EH (cell line): ENCODE measurements at places on chromosomes 4 and X.

- DNase-seq = no peak
These were observed 154.9 kb downstream of the ASB9 start for GRCh38 chrX:15114743-15115566.

DNA sequence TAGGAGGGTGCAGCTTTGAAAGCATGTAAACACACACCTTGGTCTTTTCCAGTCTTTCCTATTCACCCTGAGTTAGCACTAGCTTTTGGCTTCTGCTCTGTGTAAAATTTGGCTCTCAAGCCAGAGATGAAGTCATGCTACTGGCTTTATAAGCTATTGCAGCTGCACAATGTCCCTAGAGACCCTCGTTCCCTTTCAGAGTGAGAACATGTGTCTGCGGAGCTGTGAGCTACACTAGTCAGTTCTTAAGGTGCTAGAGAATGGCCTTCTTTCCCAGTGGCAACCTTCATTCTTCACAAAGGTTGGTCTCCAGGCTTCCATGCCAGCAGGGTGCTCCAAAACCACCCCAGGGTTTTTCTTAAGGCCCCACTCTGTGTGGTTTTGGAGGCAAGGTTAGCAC is 199.1 kb downstream of the SPATA18 start:
- DNase-seq = no peak

- no peak for DNase-seq
These were observed 529.7 kb upstream of the BOD1L1 start for GRCh38 chr4:14157262-14157661.

DNA sequence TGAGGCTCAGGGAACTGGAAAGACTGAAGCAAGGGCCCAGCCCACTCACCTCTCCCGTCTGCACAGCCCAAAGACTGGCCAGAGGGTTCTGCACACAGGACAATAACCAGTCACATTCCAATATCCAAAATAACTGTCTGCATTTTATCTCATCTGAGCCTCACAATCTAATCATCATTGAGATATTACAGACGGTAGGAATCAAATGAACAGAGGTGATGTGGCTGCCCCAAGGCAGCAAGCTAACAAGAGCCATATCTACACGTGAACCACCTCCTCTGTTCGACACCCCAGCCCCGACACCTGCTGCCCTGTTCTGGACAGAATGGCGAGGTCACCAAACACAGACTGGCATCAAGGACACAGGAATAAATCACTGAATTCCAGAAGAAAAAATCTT is 60.5 kb downstream of the AFAP1 start:
- no peak for DNase-seq

- DNase-seq = no peak
These were observed 142.7 kb downstream of the DKK2 start for GRCh38 chr4:106893395-106893881.

DNA sequence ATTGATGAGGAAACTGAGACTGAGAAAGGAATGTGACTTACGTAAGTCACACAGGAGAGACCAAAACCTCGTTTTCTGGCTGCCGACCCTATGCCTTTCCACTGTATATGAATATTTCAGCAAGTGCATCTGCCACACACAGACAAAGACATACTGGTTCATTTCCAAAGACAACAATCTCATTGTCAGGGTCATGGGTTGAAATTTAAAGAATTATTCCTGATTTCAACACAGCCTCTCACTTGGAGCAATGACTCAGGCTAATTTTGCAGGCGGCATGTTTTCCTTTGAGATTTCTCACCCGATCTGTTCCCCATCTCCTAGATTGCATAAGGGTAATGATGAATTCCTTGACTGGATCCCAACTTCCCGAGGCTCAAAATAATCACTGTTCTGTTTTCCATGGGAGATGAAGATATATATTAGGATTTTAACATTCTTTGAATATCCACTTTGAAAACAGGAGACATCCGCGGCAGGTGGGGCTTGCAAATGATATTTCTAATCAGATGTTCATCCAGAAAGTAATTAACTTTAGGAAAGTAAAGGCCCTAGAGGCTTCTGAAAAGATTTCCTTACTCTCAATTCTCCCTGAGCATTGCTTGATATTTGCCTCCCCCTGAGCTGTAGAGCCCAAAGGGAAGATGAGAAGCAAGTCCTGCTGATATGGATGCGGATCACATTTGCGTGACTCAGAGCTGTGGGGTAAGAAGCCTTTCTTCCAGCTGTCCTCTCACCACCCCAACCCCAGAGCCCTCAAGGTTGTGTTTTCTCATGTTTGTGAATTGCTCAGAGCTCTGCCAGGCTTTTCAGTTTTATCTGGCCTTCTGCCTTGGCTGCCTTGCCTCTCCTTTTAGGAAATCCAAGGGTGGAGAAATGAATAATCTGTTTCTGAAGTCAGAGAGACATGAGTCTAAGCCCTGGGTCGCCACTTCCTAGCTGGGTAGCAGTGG is 361.1 kb upstream of the BOD1L1 start:
- peak; percentile 98 for DNase-seq

- no peak for DNase-seq
These were observed 150.3 kb downstream of the TMEM164 start for GRCh38 chrX:110153244-110153643.

DNA sequence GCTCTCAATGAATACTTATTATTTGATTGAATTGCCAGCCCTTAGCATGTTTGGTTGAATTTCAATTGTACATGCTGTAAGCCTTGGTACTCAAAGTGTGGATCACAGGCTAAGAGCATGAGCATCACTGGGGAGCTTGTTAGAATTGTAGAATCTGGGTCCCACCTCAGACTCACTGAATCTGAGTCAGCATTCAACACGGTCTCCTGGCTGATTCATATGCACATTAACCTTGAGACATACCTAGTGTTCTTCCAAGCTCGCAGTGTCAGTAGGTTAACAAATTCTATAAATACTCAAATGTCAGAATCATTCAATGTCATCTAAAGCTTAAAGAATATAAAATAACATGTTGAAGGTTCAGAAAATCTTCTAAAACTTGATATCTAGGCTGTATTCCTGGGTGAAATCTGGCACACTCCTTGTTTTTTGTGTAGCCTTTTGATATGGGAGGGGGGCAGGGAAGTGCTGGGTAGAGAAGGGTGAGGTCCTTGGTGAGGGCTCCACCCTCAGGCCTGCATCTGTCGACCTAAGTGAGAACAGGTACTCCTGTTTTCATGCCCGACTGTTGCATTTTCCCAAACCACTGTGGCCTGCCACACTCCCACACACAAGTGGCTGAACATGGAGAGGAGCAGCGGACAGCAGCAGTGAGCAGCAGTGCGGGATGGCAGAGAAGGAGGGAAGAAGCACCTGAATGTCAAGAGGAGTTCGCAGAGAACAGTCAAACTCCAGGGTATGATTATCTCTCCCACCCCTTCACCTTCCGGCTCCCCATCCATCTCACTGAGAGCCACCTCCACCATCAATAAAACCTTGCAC is 529.6 kb upstream of the IGFBP7 start:
- no peak for DNase-seq

DNA sequence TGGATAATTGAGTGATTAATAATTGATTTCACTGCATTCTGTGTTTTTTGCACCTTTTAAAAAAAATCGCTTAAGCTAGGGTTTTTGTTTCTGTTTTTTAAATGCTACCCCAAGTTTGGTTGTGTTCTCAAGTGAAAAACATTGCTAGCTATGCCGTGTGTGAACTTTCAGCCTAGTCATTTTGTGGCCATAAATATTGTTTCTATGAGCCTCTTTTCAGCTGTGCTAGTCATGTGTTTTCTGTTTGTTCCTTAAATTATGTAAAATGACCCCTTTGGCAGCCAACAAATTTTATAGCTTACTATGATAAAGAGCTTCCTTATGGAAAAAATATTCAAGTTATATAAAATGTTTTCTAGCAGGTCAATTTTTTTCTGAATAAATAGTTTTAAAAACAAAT is 59.1 kb downstream of the GALNT7 start:
- no peak for DNase-seq

DNA sequence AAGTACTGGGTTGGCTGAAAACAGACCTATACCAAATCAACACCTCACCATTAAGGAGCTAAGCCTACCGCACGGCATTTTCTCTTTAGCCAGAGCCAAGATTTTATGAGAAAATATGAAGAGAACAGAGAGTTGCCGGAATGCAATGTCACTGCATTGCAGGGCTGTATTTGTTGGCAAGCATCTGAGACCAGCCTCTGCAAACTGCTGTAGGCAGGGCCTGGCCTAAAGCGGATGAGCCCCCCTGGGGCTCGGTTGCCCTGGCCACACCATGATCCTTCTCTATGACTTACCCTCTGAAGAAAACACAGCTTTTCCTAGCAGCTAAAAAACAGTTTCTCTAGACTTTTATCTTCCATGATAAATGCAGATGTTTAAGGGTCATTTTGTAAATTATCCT is 120.5 kb upstream of the SORBS2 start:
- DNase-seq = no peak

DNA sequence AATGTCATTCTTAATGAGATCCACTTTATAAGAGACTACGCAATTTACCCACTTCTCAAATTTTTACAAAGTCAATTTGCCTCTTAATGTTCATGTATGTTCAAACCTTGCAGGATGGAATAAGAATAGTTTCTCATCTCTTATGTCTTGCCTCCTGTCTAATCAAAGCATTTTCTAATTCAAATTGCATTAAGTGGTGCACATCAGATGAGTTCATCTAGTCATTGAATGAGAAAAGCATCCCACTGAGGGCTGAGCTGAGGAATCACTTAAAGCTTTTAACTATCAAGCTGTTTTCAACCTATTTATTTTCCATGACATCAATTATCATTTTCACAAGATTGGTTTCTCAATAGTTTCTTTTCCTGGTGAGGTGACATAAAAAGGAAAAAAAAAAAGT is 1964.0 kb downstream of the PCDH7 start:
- no peak for DNase-seq

GRCh38 chrX:42755815-42756214 is 22.1 kb downstream of the PPP1R2C start:
- DNase-seq = peak; percentile 75

DNA sequence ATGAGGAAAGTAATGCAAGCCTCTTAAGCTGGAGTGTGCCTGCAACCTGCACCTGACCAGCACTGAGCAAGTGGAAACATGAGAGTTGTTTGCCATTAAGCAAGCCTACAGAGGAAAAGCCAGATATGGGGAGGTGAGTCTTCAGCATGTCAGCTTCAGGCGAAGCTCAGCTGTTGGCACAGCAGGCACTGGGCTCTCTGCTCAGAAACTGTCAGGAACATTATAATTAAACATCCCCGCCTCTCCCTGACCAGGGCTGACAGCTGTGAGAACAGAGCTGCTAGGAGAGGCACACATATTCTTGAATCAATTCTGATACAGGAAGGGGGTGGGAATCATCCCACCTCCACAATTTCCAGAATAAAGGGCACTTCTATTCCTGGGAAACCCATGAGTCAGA is 19.0 kb upstream of the DCX start:
- no peak for DNase-seq

GRCh38 chr4:10765386-10765785 is 80.8 kb upstream of the CLNK start:
- DNase-seq = no peak

- DNase-seq = no peak
These were observed 104.6 kb downstream of the PDGFRA start for GRCh38 chr4:54333657-54334056.

- DNase-seq = no peak
These were observed 1499.4 kb upstream of the PCDH7 start for GRCh38 chr4:29220761-29221160.

DNA sequence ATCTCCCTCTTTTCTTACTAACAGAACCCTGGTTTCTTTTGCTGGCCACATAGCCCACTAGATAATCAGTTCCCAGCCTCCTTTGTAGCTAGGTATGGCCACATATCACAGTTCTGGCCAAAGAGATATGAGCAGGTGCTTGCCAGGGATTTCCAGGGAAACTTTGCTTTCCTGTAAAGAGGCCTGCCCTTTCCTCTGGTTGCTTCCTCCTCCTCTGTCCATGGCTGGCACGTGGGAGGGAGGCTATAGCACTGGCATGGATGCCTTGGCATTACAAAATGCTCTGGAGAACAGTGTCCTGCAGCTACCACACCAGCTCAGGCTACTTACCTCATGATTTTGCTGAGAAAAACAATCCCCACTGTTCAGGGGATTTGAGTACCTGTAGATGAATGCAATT is 27.5 kb downstream of the RAB33B start:
- DNase-seq = no peak

- DNase-seq = peak; percentile 30
These were observed 39.6 kb upstream of the SLC7A3 start for GRCh38 chrX:70970482-70970995.

GRCh38 chr4:137454767-137455166 is 77.5 kb downstream of the PCDH18 start:
- no peak for DNase-seq

DNA sequence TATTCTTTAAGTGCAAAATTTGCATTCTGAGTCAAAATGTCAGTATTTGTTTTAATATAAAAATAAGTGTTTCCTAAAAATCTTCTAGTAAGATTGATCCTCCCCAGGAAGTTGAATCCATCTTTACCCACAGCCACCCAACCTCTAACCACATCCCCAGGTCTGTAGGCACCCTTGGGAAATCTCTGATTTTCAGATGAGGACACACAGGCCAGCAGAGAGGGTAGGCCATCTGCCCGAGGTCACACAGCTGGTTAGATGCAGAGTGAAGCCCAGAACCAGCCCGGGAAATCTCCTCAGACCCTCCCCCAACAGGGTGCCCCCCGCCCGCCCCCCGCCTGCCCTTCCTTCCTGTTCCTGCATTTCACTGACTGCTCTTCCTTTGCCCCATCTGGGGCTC is 277.5 kb downstream of the FBXW7 start:
- DNase-seq = no peak

DNA sequence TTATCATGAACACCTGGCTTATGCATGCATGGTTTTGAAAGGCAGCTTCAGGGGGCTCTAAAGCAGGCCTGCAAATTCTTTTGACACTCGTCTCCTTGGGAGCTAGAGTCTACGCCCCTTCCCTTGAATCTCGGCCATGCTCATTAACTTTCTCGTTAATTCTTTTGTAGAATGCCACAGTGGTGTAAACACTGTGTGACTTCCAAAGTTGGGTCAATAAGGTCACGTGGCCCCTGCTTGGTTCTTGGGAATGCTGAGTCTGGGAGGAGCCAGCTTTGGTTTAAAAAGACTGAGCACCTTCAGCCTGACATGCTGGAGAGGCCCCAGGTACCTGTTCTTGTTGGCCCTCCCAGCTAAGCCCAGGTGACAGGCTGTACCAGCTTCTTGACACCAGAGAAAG is 228.4 kb downstream of the DHRSX start:
- no peak for DNase-seq

- peak; percentile 37 for DNase-seq
These were observed 61.1 kb downstream of the FBXO8 start for GRCh38 chr4:174222266-174222872.

- no peak for DNase-seq
These were observed 634.2 kb upstream of the FAT1 start for GRCh38 chr4:187357821-187358220.

- no peak for DNase-seq
These were observed 112.1 kb downstream of the TTC29 start for GRCh38 chr4:146833530-146833929.

DNA sequence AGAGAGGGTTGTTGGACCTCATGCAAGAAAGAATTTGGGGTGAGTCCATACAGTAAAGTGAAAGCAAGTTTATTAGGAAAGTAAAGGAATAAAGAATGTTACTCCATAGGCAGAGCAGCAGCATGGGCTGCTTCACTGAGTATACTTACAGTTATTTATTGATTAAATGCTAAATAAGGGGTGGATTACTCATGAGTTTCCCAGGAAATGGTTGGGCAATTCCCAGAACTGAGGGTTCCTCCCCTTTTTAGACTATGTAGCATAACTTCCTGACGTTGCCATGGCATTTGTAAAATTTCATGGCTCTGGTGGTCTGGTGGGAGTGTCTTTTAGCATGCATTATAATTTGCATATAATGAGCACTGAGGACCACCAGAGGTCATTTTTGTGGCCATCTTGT is 16.7 kb downstream of the PPP4R3C start:
- DNase-seq = no peak

- peak; percentile 9 for DNase-seq
These were observed 72.3 kb upstream of the TNMD start for GRCh38 chrX:100512471-100512870.
